Esophagus mucosa (tissue), 1 donor: ENCODE measurements at places on chromosomes 2 and 18. TPM values are rescaled to one million over a fixed set of nuclear protein-coding genes. Genes with fewer than 3 reads are reported as not detected.

RESP18 gene
- not detected for total RNA-seq

SERPINB12 gene
- 0.60 TPM for total RNA-seq

RAB27B gene
- 35.3 TPM for total RNA-seq

MAP2 gene
- total RNA-seq: 6.4 TPM

GRCh38 chr2:135662088-135662487, 79.6 kb upstream of the UBXN4 start:
- ATAC-seq: no peak

GRCh38 chr2:235034265-235035118, 82.7 kb downstream of the SH3BP4 start:
- ATAC-seq: no peak

- ATAC-seq: no peak
These were observed 67.3 kb downstream of the NTSR2 start for GRCh38 chr2:11602563-11603204.

GRCh38 chr2:213640738-213641425, 356.6 kb downstream of the SPAG16 start:
- peak; percentile 97 for ATAC-seq

DNA sequence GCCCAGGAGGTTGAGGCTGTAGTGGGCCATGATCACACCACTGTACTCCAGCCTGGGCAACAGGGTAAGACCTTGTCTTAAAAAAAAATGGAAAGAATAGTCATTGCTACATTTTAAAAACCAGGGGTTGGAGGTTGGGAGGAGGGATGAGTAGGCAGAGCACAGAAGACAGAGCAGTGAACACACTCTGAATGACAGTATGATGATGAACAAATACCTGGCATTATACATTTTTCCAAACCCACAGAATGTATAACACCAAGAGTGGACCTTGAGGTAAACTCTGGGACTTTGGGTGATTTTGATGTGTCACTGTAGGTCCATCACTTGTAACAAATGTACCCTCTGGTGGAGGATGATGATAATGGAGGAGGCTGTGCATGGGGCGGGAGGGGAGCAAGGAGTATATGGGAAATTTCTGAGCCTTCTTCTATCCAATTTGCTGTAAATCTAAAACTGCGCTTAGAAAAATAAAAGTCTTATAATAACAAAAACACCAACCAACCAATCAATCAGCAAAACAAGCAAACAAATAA, 111.4 kb upstream of the PGAP1 start:
- ATAC-seq: no peak

- no peak for ATAC-seq
These were observed 381.3 kb downstream of the SOX11 start for GRCh38 chr2:6073191-6074088.

DNA sequence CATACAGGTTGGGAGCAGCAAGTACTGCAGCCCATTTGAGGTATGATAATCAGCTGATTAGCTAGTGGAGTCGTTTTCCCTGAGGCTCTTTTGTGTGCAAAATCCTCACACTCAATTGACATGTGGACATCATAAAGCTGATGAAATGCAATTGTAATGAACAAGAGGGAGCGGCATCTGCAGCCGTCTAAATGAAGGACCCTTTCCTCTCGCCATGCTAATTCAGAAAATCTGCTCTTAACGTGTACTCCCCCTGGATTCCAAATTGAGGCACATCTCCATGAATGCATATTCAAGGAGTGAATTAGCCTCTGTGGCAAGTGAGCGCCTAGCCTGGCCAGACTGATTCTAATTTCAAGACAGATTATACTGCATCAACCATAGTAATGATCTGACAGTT, 260.9 kb upstream of the ATP5MC3 start:
- no peak for ATAC-seq

DNA sequence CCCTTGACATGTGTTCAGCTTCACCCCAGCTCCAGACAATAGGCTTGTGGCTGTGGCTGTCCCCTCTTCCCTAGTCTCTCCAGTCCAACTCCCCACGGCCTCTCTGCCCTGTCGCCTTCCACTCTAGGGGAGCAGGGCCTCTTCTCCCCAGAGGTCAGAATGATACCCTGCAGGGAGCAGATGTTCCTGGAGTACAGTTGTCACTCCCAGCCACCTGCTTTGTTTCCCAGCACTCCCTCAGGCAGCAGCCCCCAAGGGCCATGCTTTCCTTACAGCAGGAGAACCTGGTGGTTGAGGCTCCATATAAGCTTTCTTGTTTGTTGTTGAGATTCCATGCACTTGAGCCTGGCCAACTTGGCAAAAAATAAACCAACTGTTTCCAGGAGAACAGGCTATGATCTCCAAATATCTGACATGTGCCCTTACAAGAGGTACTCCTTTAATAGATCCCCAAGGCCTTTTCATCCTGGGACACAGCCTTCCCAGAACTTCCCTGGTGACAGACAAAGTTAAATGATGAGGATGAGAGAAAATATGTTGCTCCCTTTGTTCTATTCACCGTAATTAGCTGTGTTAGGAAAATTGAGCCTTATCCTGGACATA, 45.1 kb downstream of the DPYSL5 start:
- ATAC-seq: no peak

- ATAC-seq: no peak
These were observed 64.7 kb upstream of the HNRNPA3 start for GRCh38 chr2:177147834-177148445.

DNA sequence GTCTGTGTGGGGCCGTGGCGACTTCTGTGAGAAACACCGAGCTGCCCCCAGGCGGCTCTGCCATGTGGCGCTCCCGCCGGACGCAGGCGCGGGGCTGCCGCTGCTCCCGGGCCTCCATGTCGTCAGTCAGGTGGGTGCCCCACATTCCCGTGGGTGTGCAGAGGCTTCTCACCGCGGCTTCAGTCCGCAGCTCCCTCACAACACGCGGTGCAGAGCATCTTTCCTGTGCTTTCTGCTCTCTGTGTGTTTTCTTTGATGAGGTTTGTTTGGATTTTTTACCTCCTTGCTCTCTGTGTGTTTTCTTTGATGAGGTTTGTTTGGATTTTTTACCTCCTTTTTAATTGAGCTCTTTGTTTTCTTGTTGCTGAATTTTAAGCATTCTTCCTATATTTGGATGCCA, 13.0 kb downstream of the AQP12A start:
- no peak for ATAC-seq

DNA sequence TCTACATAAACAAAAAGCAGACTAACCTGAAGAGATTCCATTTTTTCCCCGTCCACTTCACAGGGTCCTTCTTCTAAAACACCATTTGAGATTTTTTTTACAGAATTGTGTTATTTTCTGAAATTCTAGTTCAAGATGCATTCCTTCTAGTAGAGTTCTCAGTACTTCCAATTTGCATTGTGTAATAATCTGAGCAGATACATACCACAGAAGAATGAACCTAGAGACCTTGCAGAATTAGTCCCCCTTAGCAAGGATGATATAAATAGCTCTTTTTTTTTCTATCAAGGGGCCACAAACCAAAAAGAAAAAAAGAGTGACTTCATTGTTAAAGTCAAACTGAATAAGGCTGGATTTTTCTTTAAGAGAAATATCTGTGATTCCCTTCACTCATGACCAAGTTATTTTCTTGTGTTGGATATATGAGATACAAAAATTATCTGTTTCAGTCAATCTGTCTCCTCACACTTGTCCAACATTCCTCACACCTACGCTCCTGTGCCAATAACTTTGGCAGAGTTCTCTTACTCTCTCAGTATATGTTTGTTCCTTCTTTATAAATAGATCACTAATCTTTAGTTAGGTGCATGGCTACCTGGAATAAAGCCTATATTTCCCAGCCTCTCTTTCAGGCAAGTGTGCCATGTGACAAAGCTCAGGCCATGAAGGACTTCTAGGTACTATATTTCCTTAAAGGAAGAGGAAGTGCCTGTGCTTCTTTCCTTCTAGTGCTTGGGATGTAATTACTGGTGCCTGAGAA, 183.5 kb downstream of the ZNF385B start:
- no peak for ATAC-seq
